ENCODE measurements at places on chromosomes 7 and 10.

DNA sequence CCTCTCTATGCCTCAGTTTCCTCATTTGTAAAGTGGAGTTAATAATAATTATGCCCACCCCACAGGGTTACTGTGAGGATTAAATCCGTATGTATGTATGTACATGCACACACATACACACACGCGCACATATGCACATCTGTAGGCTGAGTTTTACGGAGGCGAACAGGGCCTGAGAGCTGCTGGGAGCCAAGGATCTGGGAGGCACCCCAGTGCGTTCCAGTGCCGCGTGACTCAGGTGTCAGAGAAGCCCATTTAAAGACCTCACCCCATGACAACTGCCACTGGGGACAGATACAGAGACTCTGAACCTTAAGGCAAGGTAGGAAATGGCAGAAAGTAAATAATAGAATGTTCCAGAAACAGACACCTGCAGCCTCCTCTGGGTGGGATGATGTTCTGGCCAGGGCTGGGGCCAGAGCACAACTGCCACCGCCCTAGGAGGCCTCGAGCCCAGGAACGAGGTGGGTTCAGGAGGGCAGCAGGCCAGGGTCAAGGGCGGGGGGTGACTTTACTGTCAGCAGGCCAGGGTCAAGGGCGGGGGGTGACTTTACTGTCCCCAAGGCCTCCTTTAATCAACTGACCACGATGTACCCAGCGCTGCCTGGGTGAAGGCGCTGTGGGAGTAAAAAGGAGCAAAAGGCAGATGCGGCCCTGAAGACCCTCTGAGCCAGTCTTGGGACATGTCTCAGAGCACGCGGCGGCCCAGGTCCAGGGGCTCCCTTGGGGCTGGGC is 54.9 kb downstream of the PRKAG2 start:
- no peak for DNase-seq

GRCh38 chr7:64893401-64893800 is 9.7 kb upstream of the ZNF273 start:
- no peak for DNase-seq

DNA sequence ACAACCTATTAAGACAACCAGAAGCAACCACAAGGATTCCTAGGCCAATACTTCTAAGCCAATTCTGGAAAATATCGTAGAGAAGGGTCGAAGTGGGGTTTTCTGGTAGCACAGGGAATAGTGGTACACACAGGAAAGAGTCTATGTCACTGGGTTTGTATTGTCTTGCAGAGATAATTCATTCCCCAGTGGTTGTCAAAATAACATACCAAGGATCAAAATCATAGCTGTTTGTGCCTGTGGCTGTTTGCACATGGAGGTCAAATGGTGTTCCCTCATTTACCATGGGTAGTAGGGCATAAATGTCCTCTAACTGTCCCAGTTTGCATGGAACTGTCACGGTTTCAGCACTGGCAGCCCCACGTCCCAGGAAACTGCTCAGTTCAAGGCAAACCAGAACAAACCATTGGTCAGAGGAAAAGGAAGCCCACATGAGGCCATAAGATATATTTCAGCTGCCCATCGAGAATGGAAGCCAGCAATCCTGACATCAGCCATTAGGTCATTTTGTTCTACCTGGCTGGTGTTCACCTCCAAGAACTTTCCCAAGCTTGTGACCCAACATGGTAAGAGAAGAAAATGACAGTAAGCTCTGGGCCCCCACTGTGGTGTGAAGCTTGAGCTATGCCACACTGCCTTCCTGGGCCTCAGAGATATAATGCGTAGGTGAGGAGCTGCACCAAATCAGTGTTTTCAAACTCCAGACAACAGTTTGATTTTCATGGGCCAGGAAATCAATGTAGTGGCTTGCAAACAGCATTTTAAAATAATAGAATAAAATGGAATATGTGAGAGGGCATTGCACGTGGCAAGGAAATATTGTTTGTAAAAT is 53.9 kb upstream of the NFE2L3 start:
- DNase-seq, result no peak

GRCh38 chr10:112752288-112752687 is 197.8 kb upstream of the TCF7L2 start:
- no peak for DNase-seq

DNA sequence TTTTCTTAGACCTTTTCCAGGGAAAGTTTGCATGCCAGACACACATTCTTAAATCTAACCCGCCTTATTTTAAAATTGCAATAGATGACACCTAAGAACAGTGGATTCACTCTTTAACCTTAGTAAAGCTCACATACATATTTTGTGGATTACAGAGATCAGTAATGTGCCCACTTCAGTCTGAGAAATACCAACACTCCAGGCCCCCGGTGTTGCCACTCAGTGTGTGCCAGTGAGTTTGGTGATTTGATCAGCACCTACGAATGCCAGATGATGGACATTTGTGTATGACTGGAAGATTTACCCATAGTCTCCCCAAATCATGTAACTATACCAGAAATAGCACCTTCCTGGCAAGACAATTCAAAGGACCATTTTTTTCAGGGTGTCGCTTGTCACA is 2.6 kb downstream of the LRRN3 start:
- DNase-seq, result no peak

DNA sequence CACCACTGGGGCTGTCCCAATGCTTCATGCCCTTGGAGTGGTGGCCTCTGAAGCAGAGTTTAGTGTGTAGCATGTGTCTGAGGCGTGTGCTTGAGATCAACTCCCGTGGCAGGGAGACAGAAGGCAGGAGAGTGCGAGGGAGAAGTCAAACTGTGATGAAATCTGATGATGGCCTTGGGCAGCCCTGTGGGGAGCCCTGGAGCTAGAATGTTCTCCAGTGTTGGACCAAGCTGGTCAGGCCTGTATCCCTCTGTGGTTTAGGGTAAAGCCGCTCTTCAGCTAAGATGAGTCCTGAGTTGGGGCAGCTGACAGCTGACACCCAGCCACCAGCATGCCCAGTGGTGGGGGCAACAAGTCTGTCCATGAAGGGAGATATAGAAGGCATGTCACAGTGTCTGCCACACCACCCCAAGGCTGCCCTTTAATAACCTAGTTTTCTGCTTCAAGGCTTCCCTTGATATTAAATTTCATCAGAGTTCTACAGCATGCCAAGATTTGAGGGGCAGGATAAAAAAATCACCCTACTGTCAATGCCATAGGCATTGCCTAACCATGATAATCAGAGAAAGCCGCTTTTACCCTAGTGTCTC is 170.5 kb upstream of the SVIL start:
- DNase-seq, result no peak

DNA sequence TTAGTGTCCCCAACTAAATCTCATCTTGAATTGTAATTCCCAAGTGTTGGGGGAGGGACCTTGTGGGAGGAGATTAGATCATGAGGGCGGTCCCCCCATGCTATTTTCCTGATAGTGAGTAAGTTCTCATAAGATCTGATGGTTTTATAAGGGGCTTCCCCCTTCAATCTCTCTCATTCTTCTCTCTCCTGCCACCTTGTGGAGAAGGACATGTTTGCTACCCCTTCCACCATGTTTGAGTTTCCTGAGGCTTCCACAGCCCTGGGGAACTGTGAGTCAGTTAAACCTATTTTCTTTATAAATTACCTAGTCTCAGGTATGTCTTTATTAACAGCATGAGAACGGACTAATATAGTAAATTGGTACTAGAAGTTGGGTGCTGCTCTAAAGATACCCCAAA is 365.6 kb downstream of the ANKRD7 start:
- no peak for DNase-seq

DNA sequence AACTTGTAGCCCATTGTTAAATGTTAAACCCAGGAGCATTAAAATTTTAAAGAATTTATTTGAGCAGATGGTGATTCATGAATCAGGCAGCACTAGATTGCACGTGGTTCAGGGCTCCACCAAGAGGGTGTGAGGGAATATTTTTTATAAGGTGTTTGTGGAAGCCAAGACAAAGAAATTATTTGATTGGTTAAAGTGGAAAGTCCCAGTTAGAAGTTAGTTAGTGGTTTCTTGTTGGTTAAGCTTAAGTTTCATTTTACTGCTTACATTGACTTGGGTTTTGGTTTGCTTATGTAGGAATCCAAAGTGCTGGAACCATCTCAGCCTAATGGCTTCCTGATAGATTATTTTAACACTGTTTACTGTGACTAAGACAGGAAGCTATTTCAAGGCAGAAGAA is 906.2 kb downstream of the LRMDA start:
- peak; percentile 37 for DNase-seq

DNA sequence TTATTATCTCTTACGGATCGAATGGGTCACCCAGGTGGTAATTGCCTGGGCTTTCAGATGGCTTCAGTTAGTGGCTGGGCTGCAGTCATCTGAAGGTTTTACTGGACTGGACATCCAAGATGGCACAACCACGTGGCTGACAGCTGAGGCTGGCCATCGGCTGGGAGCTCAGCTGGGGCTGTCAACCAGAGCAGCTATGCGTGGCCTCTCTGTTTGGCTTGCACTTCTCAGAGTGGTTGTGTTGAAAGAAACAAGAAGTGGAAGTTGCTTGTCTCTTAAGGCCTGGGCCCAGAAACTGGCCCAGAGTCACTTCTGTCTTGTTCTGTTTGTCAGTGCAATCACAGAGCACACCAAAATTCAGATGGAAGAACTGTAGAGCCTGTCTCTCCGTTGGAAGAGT is 5.7 kb upstream of the GDI2 start:
- DNase-seq, result no peak

DNA sequence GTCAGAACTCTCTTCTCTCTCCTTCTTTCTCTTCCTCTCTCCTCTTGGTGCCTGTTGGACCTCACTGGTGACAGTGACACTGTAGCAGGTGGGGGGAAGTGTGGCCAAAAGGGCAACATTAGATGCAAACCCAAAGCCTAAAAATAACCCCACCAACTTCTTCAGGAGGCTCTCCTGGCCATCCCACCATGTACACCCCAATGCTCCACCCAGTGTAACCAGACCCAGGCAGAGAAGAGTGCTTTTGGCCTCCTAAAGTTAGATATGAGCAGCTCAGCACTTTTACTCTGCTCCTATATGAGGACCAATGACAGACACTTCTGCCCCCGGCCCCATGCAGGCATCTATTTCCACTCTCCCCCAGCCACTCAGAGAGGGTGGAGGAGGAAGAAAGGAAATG is 5.5 kb downstream of the MYOZ1 start:
- no peak for DNase-seq

- DNase-seq, result no peak
Measured at GRCh38 chr7:23422909-23423308, 47.4 kb downstream of the IGF2BP3 start.

- DNase-seq, result no peak
Measured at GRCh38 chr7:43303740-43304241, 191.3 kb downstream of the HECW1 start.

GRCh38 chr7:4815609-4816418 is 40.4 kb downstream of the AP5Z1 start:
- DNase-seq, result no peak

- no peak for DNase-seq
Measured at GRCh38 chr7:133502498-133502897, 249.6 kb downstream of the EXOC4 start.

DNA sequence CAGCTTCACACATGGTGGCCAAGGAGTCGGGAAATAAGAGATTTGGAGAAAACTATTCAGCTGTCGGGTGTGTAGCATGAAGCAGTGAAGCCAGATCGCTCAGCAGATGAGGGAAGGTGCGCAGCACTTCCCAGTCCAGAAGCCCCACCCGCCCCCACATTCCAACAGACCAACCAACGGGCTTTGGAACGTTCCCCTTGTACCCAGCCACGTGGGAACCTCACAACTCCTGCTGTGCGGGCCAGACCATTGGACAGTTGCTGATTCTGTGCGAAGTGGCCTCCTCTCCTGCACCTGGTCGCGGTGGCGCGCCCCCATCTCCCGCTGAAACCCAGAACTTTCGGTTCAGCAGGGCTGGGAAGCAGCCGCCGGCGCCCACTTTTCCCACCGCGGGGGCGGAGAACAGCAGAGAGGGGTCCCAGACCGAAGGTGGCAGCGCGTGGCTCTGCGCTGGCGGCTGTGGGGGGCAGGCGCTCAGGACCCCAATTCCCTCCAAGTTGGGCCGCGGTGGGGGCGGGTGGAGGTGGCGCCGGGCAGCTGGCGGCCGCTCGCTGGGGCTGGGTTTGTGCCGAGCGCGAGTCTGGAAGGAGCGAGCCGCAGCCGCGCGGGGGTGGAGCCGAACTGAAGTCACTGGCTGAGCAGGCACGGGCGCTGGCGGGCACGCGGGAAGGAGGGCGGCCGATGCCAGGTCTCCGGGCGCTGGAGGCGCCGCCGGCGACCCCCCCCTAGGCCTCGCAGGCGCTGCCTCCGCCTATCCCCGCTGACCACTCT is 1301.5 kb upstream of the SORCS1 start:
- no peak for DNase-seq

DNA sequence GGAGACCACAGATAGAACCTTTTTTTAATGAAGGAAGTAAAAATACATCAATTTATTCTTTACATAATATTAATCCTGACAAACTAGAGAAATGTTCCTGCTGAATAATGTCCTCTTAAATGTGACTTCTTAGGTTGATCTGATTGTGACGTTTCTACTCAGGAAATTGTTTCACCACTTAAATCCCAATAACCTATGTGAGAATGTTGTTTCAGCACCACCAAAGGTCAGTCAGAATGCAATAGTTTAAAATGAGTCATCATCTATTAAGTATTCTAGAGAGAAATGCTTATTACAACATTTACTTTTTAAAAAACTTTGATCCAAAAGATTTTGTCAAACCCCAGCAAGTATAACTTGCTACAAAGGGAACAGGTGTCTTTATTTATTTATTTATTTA is 155.4 kb upstream of the CACNA2D1 start:
- no peak for DNase-seq

- no peak for DNase-seq
Measured at GRCh38 chr7:155310425-155311114, 12.9 kb downstream of the INSIG1 start.

DNA sequence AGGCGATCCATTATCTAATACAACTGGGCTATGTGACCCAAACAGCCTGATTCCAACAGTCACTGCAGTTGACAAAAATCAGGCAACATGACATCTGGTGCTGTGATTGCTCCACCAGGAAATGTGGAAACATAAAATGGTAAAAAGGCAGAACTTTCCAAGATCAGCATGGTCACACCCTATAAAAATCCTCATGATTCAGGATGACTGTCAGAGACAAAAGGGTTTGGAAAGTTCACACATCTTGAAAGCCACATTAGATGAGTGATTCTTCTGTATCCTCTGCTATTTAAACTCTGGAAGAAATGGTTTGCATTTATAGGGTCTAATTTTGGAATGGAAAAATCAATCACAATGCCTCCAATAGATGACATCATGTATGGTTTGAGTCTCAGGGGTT is 662.6 kb upstream of the IGFBP3 start:
- DNase-seq, result no peak

GRCh38 chr7:130473289-130473688 is 18.6 kb upstream of the MEST start:
- DNase-seq, result no peak

GRCh38 chr7:142894985-142895593 is 9.5 kb upstream of the TRPV6 start:
- no peak for DNase-seq

GRCh38 chr10:44898665-44899064 is 12.5 kb upstream of the TMEM72 start:
- DNase-seq, result no peak
